ENCODE measurements at places on chromosomes 16 and 17.

GRCh38 chr17:39611401-39612112 is 3.8 kb upstream of the NEUROD2 start:
- DNase-seq: no peak

- DNase-seq: no peak
Observed at GRCh38 chr16:4481526-4481925, 5.3 kb downstream of the HMOX2 start.

GRCh38 chr16:61296305-61296704 is 739.9 kb downstream of the CDH8 start:
- no peak for DNase-seq

DNA sequence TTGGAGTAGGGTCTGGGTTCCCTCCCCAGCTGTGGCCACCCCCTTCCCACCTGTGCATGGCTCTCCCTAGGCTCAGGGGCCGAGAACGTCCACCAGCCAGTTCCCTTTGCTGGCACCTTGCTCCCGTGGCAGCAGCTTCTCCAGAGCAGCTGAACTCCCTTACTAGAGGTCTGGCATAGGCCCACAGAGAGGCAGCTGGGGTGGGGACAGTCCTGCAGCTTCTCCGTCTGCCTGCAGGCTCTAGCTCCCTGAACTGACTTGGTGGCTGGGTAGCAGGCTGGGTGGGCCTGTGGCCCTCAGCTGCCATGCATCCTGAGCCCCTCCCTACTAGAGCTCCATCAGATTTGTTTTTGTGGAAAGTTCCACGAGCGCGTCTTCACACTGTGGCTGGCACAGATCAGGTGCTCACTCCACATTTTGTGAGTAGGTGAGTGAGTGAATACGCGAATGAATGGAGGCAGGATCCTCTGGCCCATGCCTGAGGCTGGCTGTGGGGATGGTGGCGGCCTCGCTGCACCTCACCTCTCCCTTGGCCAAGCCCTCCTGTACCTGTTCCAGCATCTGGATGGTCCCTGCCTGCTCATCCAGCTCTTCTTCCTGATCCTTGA is 51.3 kb downstream of the PIPOX start:
- DNase-seq: no peak

DNA sequence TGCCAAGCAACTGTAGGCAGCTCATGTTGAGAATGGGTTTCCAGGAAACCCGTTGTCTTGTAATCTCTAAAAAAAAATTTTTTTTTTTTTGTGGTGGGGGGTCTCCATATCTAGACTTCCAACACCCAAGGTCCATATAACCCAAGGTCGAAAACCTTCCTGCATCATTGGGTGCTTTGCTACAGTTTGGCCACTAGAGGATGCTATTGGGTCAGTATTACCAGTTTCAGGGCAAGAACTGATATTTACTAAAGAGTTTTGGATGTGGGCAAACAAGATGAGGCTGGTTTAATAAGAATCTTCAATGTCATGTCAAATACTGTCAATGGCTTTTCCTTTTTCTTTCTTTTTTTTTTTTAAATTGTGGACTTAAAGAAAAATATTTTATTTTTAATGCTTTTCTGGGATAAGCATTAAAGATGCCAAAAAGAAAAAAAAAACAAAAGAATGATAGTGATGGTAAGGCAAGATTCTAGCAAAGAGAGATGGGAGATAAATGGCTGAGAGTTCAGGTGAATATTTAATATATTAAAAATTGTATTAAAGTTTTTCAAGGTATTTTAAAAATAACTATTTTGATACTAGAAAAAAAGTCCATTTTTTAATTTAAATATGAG is 62.2 kb downstream of the DHRS7C start:
- peak; percentile 37 for DNase-seq

DNA sequence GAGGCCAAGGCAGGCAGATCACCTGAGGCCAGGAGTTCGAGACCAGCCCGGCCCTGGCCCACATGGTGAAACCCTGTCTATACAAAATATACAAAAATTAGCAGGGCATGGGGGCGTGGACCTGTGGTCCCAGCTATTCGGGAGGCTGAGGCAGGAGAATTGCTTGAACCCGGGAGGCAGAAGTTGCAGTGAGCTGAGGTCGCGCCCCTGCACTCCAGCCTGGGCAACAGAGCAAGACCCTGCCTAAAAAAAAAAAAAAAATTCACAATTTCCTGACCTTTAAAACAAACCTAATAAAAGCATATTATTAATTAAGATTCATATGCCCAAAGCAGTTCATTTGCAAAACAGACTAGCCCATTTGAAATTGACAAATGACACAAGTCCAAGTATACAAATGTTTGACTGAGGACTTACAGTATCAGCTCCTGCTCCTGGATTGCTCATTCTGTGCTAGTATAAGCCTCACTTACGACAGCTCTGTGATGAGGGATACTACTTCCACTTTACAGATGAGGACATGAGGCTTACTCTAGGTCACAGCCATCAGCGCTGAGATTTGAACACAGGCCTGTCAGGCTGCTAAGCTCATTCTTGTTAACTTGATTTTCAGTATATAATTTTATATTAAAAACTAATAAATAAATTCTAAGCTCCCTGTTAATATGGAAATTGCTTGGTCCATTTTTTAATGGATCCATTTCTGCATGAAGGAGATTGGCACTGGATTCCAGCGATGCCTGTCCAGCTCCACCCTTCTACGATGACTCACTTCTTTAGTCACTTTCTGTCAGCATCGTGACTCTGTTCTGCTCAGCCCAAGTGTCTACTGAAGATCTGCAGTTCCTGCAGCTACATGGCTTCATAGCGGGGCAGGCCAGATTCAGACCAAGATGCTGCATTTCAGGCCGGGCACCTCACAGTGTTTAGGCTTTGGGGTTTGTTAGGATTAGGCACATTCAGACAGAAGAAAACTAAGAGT is 88.2 kb downstream of the WDR59 start:
- peak; percentile 54 for DNase-seq

DNA sequence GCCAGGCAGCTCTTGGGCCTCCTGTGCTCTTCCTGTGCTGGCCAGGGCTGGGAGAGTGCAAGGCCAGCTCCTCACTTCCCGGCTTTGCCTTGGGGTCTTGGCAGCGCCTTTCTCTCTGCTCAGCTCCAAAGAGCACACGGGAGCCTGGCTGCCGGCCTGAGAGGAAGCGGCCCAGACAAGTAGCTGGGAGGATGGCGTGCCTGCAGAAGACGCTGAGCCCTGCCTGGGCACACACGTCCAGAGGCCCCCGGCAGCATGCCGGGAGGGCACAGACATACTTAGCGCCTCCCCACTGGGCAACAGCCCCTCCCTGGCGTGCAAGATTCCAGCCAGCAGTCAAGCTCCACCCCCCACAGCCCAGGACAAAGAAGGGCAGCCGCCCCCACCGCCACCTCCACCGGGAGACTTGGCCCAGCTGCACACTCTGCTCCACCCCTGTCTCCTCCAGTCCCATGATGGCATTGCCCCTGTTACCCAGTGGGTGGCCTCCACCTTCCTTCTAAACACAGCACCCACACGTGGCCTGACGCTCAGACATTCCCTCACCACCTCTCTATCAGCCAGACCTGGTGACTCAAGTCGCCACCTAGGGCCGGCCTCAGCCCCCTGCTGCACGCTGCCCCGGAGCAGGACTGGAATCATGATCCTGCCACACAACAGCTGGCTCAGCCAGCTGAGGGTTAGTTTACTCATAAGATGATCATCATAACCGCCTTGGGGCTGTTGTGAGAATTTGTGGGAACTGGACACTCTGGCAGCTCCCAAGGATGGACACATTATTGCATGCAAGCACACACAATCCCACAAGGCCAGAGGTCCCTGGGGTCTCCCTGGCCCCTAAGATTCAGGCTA is 12.4 kb downstream of the SGCA start:
- DNase-seq: peak; percentile 99

DNA sequence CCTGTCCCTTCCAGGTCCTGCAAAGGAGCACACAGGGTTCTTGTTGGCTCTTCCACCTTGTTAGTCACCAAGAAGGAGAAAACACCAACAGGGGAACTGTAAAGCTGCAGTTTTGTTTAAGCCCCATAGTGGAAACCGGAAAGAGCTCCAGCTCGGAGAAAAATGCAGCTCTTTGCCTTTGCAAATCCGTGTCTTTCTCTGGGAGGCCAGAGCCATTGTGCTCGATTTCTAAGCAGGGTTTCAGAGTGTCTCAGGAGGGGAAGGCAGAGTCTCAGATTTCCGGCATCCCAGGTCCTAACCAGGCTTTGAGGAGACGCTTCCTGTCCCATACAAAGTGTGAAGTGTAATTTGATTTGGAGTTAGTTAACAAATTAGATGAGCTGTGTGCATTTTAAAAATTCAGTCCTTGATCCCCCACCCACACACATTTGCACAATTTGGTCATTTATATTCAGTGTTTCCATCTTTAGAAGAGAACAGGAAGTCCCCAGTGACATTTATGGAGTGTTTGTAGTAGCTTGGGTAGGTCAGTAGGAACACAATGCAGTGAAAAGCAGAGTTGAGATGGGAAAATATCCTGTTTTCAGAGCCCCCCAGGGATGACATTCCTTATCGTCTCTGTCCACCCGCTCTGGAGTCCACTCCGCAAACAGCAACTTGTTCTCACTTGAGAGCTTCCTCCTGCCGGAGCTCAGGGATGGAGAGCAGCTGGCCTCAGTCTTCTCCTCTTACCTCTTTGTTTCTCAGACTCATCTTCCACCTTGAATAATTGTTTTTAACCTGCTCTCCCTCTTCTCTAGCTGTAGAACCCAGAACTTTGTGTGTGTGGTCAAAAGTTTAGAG is 331.9 kb downstream of the SEC14L1 start:
- peak; percentile 51 for DNase-seq

- no peak for DNase-seq
Observed at GRCh38 chr17:21395764-21396163, 19.6 kb downstream of the KCNJ12 start.

DNA sequence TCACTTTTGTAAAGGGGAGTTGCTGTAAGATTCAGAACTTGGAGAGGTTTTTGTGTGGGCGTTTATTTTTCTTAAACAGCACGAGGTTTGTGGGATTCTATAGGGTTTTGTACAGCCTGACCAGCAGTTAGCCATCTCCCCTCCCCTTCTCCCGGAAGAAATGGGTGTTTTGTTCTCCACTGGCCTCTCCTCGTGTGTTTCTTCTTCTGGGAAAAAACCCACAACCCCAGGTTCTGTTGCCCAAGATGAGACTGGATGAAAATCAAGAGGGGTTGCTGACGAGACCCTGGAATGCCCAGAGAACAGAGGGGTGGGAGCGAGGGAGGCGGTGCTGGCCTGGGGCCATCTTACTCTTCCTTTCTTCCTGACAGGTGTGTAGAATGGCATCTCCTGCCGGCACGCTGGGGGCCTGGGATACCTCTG is 186.1 kb downstream of the MSI2 start:
- DNase-seq: no peak

DNA sequence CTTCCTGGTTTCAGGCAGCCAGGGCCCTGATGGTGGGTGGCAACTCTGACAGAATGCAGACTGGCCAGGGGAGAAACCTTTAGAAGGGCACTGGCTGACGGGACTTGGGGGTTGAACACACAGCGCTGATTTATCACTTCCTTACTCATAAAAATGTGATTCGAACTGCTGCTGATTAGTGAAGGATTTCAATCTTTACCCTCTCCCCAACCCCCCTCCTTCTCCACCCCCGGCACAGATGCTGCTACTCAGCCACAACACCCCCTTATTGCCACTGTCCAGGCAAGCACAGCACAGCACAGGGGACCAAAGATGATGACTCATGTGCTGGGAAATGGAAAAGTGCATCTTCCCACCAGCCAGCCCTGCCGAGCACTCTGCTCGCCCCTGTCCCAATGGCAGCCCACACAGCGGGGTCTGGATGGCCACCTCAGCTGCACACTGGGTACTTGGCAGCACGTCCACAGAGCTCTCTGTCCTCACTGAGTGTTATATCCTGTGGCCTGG is 70.1 kb downstream of the SMG6 start:
- DNase-seq: peak; percentile 79

DNA sequence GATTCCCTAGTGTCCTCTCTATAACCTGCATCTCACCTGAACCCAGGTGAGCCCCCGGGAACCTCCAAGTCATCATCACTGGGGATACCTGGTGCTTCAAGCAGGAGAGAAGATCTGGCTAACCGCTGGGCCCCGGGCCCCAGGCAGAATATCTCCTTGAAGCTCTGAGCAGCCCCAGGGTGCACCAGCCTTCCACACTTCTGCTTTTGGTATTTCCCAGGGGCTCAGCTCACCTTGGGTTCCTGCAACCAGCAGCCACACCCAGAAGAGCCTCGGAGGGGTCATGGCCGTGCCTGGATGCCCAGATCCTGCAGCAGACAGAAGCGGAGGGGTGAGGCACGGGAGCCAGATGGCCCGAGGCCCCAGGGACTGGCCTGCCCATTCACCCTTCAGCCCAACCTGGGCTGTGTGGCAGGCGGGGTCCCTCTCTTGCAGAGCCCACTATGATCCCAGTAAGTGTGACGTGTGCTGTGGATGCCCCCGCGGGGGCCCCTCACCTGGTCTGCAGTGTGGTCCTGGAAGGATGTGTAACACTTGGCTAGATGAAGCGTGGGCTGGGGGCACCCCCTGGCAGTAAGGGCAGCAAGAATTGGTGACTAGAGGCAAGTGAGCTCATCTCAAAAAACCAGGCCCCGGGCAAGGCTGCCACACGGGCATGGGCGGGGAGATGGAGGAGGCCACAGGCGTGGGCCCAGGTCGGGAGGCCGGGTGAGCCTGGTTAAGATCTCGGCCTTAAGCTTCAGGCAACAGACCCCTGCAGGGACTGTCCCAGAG is 2.6 kb downstream of the LGALS3BP start:
- DNase-seq: no peak

- no peak for DNase-seq
Observed at GRCh38 chr17:58245428-58246103, 7.2 kb downstream of the LPO start.

GRCh38 chr17:41559548-41559947 is 12.3 kb downstream of the KRT9 start:
- peak; percentile 34 for DNase-seq

DNA sequence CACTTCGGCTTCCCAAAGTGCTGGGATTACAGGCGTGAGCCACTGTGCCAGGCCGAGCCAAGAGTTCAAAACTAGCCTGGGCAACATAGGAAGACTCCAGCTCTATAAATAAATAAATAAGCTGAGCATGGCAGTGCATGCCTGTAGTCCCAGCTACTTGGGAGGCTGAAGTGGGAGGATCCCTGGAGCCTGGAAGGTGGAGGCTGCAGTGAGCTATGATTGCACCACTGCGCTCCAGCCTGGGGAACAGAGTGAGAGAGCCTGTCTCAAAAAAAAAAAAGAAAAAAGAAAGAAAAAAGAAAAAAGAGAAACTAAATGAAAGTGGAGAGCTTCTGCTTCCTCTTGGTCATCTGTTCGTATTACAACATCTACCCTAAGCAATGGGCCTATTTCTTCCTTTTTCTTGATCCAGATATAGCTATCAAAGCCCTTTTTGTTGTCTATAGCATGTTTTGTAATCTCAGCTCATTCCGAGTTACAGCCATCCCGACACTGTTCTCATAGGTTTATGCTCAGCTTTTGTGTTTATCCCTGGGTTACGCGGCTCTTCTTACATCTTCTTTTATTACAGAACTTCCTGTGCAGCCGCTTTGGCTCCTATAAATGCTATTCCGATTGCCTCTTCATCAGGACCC is 14.1 kb upstream of the MAPK3 start:
- no peak for DNase-seq

DNA sequence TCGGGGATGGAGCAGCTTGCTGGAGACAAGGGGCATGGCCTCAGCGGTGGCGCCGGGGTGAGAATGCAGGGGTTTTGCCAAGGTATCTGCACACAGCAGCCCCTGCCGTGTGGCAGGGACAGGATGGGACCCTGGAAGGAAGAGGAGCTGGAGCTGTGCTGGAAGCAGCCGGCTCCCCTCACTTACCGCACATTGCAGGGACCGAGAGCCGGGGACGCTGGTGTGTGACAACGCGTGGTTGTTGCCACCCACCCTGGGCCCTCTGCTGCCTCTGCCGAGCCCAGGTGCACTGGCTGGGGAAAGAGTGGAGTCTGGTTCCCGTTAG is 3.0 kb downstream of the NUBP2 start:
- DNase-seq: no peak

- DNase-seq: no peak
Observed at GRCh38 chr16:4913774-4914525, 23.0 kb downstream of the PPL start.

Data from Daoy (cell line).